ENCODE measurements at places on chromosomes 7 and 10.

DNA sequence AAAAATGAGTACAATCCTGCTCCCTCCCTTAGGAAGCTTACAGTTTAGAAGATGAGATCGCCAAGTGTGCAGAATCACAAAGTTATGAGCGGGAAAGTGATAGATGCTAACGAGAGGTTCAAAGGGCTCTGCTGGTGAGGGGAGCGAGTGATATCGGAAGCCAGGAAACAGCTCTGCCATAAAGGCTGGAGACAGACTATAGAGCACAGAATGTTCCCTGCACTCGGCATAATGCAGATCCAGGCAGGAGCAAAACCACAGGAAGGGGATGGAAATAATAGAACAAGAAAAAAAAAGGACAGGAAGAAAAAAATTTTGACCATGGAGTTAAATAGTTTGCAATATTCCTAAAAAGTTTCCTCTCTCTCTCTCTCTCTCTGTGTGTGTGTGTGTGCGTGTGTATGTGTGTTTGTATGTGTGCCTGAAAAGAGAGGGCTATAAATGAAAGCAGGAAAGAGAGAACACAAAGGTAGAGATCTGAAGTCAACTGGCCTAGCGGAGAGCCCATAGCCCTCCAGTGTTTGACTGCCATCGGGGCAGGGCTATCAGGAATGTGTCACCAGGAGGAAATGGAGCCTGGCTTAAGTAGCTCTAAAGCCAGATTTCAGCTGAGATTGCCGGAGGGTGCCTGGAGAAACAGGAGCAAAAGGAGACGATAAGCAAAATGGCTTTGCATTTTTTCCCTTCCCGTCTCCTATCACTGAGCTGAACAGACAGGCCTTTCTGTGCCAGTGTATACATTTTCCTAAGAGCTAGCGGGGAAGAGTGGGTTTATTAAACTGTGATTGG, 175.8 kb upstream of the LYZL1 start:
- DNase-seq: no peak

GRCh38 chr7:3606436-3606835, 305.4 kb downstream of the SDK1 start:
- DNase-seq: no peak

DNA sequence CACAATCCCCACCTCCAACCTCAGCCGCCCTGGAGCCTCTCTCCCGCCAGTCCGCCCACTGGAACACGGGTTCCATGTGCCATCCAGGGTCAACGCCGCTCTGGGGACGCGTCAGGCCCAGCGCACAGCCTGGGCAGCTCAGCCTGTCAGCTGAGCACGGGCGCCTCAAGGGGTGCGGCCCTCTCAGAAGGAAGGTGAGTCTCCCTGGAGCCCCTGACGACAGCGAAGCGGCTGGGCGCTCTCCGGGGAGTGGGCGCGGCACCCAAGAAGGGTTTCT, 1.2 kb upstream of the SLC18A3 start:
- DNase-seq: no peak

- no peak for DNase-seq
Measured at GRCh38 chr10:96089116-96089515, 41.0 kb upstream of the ZNF518A start.

DNA sequence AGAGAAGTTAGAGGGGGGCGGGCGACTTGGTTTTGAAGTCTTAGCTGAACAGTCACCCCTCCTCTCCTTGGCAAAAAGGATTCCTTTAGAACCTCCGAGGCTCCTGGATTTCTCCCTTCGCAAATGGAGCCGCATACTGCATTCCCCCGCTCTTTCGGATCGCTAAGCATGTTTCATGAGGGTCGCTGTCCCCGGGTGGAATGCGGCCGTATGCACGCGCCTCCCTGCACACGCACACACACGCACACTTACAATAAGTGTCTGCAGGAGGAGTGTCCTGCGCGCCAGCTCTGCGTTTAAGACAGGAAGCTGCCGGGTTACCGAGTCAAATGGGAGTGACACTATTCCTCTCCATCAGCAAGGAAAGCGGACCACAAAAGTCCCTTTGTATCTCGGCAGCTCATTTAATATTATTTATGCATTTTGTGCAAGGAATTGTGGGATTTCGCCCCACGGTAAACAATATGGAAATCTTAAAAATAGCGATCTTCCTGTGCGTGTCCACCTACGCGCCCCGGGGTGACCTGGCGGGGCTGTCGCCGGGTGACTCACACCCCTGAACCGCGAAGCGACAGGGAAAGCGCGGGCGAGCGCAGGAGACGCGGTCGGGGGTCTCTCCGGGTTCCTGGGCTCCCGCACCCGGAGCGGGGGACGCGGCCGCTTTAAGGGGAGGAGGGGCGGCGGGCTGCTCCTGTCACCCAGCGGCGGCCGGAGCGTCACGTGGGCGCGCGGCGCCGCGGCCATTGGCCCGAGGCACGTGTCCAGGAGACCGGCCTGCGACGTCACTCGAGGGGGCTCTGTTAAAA, 988 bp upstream of the EN2 start:
- DNase-seq: peak; percentile 81

GRCh38 chr10:86724445-86724844, 32.0 kb upstream of the BMPR1A start:
- DNase-seq: no peak

DNA sequence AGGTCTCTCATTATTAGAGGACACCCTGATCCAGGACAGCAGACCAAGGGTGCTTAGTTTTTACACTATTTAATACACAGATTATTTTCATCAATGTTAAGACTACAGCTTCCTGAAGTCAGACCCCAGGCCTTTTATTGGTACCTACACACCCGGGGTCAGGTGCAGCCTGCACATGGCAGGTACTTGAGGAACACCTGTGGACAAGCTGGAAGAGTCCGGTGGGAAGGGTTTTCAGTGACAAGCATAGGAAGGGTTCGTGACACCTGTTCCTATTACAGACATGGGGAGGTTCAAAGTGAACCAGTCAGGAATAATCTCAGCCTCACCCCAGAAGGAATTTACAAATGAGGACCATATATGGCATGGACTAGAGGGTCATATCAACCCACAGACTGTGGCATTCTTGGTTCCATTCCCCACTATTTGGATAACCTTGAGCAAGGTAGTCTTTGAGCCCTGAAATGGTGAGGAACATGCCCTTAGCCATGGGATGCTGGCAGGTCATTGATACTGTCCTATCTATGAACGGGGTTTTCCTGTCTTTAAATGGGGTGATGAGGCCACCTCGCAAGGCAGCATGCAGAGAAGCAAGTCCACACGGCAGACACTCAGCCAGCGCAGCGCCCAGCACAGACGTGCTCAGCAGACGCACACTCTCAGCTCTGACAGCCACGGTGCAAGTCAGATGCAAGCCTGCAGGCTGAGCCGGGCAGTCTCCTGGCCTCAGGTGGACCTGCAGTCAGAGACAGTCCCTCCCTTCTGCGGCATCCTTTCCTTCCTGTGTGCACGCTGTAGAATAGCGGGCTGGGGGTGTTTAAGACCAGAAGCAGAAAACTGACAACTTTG, 624.9 kb downstream of the PTPRN2 start:
- DNase-seq: no peak

GRCh38 chr7:5591278-5591874, 167.7 kb upstream of the TNRC18 start:
- no peak for DNase-seq

DNA sequence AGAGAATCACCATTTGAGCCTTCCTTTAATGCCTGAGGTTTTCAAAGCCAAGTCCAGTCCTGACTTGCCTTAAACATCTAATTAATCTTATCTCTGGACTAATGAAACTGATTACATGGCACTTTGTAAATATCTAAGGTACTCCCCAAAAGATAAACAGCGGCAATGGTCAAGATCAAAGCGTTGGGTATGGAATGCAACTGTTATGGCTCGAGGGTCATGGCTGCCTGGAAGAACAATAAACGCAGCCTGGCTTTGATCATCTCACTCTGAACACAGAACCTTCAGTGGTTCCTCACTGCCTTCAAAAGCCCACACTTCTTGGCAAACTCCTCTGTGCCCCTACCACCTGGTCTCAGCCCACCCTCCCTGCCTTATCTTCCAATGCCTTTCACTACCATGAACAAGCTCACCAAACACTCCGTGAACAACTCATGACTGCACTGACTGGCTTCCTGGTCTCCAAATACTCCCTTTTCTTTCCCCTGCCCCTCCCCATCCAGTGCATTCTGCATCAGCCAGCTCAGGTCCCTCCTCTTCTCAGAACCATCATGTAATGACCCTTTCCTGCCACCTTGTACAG, 150.2 kb upstream of the NFE2L3 start:
- DNase-seq: no peak

DNA sequence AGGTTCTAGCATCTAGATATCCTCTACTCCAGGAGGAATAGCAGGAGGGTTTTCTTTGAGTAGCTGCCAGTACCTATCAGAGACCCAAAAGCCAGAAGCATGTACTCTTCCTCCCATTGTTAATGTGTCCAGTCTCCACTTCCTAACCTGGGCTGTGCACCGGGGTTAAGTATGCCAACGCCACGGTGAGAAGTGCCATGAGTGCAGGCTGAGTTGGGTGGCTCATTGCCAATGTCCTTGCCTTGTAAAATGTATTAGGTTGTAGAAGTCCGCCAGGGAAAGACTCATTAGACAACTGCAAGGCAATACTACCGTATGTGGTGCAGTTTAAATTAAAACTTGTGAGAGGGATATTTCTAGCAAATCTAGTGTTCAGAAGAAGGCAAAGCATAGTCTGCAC, 55.0 kb upstream of the PRR15 start:
- no peak for DNase-seq

DNA sequence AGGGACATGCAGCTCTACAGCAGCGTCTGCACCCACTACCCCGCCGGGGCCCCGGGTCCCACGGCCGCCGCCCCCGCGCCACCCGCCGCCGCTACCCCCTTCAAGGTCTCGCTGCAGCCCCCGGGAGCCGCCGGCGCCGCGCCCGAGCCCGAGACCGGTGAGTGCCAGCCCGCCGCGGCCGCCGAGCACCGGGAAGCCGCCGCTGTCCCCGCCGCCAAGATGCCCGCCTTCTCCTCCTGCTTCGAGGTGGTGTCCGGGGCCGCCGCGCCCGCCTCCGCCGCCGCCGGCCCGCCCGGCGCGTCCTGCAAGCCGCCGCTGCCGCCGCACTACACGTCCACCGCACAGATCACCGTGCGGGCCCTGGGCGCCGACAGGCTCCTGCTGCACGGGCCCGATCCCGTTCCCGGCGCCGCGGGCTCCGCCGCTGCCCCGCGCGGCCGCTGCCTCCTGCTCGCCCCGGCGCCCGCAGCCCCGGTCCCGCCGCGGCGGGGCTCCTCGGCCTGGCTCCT, 631 bp downstream of the OTUD1 start:
- no peak for DNase-seq

GRCh38 chr10:38103756-38104155, 9.6 kb downstream of the ZNF37A start:
- DNase-seq: no peak

- DNase-seq: no peak
Measured at GRCh38 chr7:116970238-116970910, 17.1 kb downstream of the ST7 start.

DNA sequence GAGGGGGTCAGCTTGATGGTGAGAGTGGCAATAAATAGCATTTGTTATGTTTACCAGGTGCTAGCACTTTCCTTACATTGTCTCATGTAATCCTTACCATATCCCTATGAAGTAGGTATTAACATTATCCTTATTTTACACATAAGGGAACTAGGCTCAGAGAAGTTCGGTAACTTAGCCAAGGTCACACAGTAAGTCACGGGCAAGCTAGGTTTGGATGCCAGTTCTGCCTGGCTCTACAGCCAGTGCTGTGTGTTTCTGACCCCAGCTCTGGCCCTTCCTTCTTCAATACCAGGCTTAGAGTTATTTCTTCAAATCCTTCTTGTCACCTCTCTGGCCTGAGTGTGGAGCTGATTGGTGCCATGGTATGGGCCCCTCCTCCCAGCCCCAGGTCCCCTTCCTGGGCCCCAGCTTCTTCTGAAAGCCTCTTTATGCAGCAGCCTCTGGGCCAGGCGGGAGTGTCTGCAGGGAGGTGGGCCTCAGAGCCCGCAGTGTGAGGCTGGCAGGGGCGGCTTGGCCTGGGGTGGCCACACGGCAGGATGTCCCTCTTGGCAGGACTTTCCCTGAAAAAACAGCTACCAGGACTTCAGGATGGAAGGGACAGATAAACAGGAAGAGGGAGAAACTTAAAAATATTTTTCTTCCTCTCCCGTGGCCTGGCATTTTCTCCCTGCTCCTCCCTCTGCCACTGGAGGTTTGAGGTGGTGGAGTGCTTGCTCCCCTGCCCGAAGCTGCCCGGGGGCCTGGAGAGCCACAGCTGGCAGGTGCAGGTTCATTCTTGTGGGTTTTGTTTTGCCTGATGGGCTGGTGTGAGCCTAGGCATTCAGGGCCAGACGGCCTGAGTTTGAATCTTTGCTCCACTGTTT, 20.6 kb downstream of the PALD1 start:
- DNase-seq: no peak

All from H1 (cell line).